Psoas muscle (tissue), 8 donors: ENCODE measurements at places on chromosomes 2 and 18. TPM values are rescaled to one million over a fixed set of nuclear protein-coding genes. Genes with fewer than 3 reads are reported as not detected.

TMEM163 gene
- total RNA-seq: not detected

UGT1A5 gene
- total RNA-seq: not detected

CYP26B1 gene
- total RNA-seq: 4.5 TPM

OR6B2 gene
- total RNA-seq: not detected

RUFY4 gene
- total RNA-seq: not detected

NDUFS1 gene
- 231 TPM for total RNA-seq

ALLC gene
- not detected for total RNA-seq

TUBA3E gene
- total RNA-seq: not detected

SP100 gene
- total RNA-seq: 13.5 TPM

KCNF1 gene
- total RNA-seq: not detected

MC2R gene
- total RNA-seq: not detected

NR4A2 gene
- total RNA-seq: 2.3 TPM

MAPRE2 gene
- 48.0 TPM for total RNA-seq

ALPP gene
- total RNA-seq: not detected

PDE11A gene
- 12.9 TPM for total RNA-seq

C2orf72 gene
- total RNA-seq: not detected

KCNIP3 gene
- 0.93 TPM for total RNA-seq

CABLES1 gene
- total RNA-seq: 1.2 TPM
